ENCODE measurements at places on chromosomes 2 and 18. TPM values are rescaled to one million over a fixed set of nuclear protein-coding genes. Genes with fewer than 3 reads are reported as not detected.
A peak's percentile ranks its signal among the peaks of the same experiment; 100 is the strongest.

NAPG gene
- 31.8 TPM for total RNA-seq

DNA sequence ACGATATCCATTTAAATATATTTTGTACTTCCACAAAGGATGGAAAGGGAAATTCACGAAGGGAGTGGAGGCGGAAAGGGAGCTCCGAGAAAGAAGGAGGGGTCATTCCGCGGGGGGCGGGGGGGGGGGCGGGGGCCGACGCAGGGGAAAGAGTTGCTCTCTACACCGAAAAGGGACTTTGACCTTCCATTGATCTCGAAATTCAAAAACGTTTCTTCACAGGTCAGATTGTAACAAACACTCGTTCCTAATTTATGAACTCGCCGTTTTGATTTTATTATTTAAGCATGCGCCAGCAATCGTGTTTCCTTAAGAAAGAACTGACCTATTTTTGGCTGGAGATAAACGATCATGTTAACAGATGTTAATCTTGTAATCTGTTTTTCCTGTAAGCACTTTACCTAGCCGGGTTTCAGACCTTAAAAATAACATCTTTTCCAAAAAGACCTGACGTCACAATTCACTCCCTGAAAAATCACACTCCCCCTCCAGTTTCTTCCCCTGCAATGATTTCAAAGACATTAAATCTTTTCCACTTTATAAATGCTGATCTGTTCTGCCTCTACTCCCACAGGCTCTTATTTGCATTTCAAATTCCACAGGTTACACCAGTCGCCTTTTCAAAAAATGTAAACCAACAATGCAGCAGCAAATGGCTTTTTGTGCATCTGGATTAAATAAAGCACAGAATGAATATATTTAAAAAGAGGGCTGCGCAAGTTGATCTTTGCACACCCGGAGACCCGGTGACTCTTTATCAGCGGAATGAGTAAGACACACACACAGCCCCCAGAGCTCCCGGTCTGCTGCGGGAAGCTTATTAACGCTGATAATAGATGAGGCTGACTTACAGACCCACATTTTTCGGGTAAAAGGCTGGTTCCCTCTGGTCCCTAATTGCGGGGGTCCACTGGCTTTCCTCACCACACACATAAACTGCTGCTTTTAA lies 1.6 kb downstream of the ZNF516 start:
- no peak for DNase-seq
- peak overlapping the region; percentile 40 for H3K27ac ChIP-seq
- H3K27me3 ChIP-seq = peaks cover 10% of the 10 kb centered on the region

DNA sequence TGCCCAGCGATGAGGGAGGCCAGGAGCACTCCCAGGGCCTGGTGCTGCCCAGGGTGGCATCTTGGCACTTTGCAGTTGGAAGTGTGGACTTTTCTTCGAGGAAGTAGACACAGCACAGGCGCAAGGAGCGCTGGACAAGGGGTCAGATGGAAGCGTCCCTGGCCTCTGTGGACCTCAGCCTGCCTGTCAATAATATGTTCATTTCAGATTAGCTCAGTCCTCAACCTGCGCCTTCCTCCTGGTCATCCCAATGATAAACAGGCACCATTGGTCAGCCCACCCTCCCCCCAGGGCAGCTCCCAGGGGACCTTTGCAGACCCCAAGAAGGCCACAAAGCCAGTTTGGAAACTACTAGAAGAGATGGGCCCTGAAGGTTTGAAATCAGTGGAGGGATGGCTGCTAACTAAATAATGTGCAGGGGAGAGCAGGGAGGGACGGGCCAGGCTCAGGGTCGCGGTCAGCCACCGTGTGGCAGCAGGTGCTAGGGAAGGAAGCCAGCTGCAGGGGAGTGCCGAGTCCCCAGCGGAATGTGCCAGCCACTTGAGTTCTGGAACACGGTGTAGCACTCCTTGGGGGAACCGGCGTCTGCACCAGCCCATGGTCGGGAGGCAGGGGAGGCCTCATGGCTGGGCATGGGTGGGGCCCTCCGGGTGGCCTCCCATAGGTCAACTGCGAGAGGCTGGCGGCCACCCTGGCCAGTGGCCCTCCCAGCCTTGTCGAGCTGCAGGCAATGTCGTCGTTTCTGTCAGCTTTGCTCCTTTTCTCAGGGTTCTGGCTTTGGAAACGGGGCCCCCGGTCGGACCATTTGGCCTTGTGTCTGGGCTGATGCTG lies 59.9 kb downstream of the ADI1 start:
- no peak overlapping the region for H3K27ac ChIP-seq
- no peak for DNase-seq
- no peaks in the 10 kb centered on the region for H3K27me3 ChIP-seq
- no peak overlapping the region for H3K4me3 ChIP-seq
- peaks cover 6% of the 10 kb centered on the region for H3K4me1 ChIP-seq
- H3K36me3 ChIP-seq = peaks cover 34% of the 10 kb centered on the region

ANKRD30B gene
- not detected for total RNA-seq

DNA sequence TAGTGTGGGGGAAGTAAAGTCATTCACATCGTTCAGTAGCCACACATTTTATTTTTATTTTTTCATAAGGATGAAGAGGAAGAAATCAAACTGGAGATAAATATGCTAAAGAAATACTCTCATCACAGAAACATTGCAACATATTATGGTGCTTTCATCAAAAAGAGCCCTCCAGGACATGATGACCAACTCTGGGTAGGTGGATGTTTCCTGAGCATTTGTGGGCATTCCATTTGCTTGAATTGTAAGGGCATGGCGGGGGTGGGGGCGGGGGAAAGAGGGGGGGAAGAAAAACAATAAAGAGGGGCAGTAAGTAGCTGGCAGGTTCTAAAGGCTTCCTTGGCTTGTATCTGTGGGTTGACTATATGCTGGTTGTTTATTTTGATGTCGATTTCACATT lies 126.4 kb downstream of the MAP4K4 start:
- peaks cover 42% of the 10 kb centered on the region for H3K4me1 ChIP-seq
- H3K27me3 ChIP-seq = no peaks in the 10 kb centered on the region
- peaks cover 17% of the 10 kb centered on the region for H3K36me3 ChIP-seq
- no peak overlapping the region for H3K27ac ChIP-seq
- H3K4me3 ChIP-seq = no peak overlapping the region
- no peak for DNase-seq

IL36G gene
- not detected for total RNA-seq

FOXD4L1 gene
- total RNA-seq = 0.81 TPM

GRCh38 chr2:215880970-215881369 lies 132.4 kb downstream of the MREG start:
- peaks cover 2% of the 10 kb centered on the region for H3K27me3 ChIP-seq
- H3K27ac ChIP-seq = no peak overlapping the region
- no peaks in the 10 kb centered on the region for H3K36me3 ChIP-seq
- no peaks in the 10 kb centered on the region for H3K4me1 ChIP-seq

DLX1 gene
- not detected for total RNA-seq

DNA sequence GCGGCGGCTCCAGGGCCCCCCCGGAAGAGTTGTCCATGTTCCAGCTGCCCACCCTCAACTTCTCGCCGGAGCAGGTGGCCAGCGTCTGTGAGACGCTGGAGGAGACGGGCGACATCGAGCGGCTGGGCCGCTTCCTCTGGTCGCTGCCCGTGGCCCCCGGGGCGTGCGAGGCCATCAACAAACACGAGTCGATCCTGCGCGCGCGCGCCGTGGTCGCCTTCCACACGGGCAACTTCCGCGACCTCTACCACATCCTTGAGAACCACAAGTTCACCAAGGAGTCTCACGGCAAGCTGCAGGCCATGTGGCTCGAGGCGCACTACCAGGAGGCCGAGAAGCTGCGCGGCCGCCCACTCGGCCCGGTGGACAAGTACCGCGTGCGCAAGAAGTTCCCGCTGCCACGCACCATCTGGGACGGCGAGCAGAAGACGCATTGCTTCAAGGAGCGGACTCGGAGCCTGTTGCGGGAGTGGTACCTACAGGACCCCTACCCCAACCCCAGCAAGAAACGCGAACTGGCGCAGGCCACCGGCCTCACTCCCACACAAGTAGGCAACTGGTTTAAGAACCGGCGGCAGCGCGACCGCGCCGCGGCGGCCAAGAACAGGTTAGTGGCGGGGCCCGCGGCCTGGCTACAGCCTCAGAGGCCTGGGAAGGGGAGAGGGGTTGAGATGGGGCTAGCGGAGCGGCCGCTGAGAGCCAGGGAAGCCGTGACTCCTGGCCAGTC lies 965 bp downstream of the SIX3 start:
- peak overlapping the region; percentile 63 for H3K4me3 ChIP-seq
- H3K27me3 ChIP-seq = peaks cover 42% of the 10 kb centered on the region
- no peaks in the 10 kb centered on the region for H3K36me3 ChIP-seq
- DNase-seq = peak; percentile 71
- no peak overlapping the region for H3K27ac ChIP-seq

DNA sequence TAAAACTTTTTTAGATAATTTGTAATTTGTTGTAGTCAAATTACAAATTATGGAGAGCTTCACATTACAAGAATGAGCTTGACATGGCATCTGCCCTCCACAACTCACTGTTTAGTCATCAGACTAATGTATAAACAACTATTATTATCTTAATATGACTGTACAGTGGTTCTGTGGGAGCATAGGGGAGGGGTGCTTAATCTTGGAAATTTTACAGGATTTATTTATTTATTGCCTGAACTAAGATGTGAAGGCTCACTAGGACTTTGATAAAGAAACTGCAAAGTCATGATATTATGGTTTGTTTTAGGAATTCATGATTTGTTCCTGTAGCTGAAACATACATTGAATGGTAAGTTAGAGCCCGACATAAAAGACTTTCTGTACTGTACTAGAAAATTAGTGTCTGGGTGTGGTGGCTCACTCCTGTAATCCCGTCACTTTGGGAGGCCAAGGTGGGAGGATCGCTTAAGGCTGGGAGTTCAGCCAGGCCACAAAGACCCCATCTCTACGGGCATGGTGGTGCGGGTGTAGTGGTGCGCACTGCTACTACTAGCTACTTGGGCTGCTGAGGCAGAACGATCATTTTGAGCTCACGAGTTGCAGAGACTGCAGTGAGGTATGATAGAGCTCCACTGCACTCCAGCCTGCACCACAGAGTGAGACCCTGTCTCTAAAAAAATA lies 2.1 kb downstream of the MARCHF7 start:
- no peak for DNase-seq
- H3K27me3 ChIP-seq = no peaks in the 10 kb centered on the region
- peaks cover 26% of the 10 kb centered on the region for H3K36me3 ChIP-seq

COL4A4 gene
- total RNA-seq = 34.6 TPM

- no peak overlapping the region for H3K4me3 ChIP-seq
- no peak overlapping the region for H3K27ac ChIP-seq
- no peaks in the 10 kb centered on the region for H3K27me3 ChIP-seq
- no peaks in the 10 kb centered on the region for H3K4me1 ChIP-seq
Observed at GRCh38 chr2:20168727-20169696, 55.9 kb downstream of the SDC1 start.

DNA sequence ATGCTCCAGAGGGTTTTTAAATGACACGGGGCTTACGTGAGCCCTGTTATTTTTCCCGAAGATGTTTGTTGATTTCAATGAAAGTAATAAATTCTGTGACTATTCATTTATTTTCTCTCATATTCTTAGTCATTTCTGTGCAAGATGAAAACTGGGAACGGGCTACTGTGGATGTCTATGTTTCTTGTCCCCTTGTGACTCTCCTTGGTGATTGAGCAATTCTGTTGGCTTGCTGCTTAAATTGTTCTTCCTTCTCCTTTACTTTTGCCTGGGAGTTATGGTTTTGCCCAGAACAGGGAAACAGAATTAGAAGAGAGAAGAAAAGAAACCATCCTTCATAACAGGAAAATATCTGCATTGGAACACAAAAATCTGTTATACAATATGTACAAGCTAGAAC lies 508.2 kb upstream of the DSEL start:
- H3K36me3 ChIP-seq = no peaks in the 10 kb centered on the region
- H3K4me1 ChIP-seq = no peaks in the 10 kb centered on the region
- H3K27ac ChIP-seq = no peak overlapping the region

DNA sequence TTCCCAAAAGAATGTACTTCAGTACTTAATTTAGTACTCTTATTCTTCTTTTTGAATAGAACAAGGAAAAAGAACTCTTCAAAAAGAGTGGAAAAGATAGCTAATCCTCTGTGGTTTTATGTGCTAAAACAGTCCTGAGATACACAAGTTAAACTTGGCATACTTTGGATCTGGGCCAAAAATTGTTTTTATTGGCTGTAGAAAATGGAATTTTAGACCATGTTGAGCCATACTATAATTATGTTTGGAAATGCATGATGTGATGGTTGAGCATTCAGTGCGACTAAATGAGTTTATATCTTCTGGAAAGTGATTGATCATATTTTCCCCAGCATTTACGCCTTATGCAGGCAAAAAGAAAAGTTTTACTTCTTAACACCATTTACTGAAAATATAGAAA lies 18.0 kb upstream of the PDE1A start:
- no peaks in the 10 kb centered on the region for H3K36me3 ChIP-seq
- no peak for DNase-seq
- no peak overlapping the region for H3K4me3 ChIP-seq

- H3K27me3 ChIP-seq = no peaks in the 10 kb centered on the region
- no peaks in the 10 kb centered on the region for H3K4me1 ChIP-seq
- no peak for DNase-seq
- H3K27ac ChIP-seq = no peak overlapping the region
- H3K36me3 ChIP-seq = peaks cover 3% of the 10 kb centered on the region
- no peak overlapping the region for H3K4me3 ChIP-seq
Observed at GRCh38 chr2:105290981-105291660, 38.4 kb downstream of the TGFBRAP1 start.

DNA sequence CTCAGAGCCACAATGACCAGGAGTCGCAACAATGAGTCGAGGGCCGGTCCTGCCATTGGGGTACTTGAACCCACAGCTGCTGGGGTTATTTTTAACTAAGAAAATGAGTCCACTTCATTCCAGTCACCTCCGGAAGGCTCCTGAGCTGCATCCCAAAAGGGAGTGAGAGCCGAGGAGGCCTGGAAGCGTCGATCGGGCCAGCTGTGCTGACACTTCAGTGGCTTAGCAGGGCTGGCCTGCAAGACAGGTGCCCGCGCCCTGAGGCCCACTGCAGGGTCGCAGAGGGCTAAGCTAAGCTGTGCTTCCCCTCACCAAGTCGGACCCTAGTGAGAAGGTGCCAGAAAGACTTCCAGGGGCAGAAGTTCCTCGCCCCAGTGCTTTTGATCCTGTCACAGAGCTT lies 21.1 kb downstream of the TBC1D8 start:
- no peak overlapping the region for H3K4me3 ChIP-seq
- no peak overlapping the region for H3K27ac ChIP-seq
- H3K4me1 ChIP-seq = no peaks in the 10 kb centered on the region
- peaks cover 2% of the 10 kb centered on the region for H3K27me3 ChIP-seq
- H3K36me3 ChIP-seq = no peaks in the 10 kb centered on the region
